Right renal pelvis (tissue), 4 donors: ENCODE measurements at places on chromosomes 2 and 18.

DNA sequence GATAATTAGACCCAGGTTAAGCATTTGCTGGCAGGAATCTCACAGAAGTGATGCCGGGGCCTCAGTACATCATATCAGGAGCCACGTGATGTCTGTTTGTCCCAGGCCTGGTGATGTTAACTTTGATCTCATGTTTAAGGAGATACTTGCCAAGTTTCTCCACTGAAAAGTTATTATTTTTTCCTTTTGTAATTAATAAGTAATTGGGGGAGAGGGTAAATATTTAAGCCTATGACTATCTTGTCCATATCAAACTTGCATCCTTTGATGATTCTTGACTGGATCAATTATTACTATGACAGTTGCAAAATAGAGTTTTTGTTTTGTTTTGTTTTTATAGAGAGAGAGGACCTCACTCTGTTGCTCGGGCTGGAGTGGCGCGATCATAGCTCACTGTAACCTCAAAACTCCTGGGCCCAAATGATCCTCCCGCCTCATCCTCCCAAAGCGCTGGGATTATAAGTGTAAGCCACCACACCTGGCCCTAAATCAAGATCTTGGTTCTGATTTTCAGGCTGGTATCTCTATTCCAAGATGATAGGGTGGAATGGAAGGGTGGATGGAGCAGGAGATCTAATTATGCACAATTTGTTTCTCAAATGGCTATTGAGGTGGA, 46.4 kb downstream of the SLC4A1AP start:
- DNase-seq, result no peak

DNA sequence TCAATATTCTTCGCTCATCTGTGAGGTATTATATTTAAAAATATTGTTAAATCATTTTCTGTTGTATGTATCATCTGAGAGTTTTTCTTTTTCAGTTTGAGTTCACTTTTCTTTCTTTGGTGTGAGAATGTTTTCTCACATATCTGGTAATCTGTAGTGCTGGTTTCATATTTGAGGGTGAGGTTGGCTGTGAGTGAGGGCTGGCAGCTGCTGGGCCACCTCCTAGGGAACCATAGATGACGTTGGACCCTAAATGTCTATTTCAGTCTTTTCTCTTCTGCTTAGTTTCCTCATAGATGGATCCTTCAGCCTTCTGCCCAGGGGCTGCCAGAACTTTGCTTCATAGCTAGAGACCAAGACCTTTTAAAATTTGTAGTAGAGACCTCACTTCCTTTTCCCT, 33.5 kb downstream of the MGAT5 start:
- no peak for DNase-seq

DNA sequence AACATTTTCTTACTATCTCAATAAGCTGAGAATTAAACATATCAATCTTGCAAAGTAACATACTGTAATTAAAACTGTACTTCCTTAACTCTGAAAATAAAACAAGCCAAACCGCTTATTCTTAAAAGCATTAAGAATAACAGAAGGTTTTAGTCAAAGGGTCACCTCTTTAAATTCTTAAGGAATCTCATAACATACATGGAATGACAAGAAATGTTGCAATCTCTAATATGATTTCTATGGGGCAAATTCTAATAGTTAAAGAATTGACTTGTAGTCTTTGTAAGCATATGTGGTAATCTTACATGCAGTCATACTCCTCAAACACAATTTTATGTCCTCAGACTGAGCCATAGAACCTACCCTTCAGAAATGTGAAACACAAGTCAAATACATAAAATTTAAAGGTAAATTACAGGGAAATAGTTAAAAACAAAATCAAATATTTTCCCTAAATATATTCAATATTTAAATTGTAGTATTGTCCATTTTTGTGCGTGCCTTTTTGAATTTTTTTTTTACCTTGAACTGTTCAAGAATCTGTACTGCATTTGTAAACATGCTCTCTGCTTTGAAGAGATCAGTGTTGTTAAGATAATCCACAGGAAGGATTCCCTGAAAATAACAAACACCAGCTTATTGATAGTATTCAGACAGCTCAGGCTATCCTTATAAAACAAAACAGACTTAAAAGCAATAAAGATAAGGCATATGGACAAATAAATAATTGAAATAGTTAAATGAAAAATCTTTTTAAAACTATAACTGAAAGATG, 48.2 kb downstream of the PIGN start:
- no peak for DNase-seq

DNA sequence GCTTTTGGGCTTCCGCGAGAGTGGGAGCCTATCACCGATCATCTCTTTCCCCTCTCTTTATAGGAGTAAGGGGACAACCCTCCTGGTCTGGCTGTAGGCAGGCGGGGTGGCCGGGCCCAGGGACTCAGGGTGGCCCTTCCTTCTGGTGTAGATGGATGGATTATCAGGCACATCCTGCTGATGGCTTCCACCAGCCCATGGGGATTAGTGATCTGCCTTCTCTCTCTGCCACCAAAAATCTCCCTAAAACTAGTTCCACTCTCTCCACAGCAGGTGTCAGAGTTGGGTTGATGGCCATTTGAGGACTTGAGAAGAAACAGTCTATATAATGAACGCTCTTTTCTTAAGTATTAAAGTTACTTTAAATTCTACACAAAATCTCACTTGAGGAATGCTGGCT, 37.4 kb downstream of the NCK2 start:
- DNase-seq, result no peak

DNA sequence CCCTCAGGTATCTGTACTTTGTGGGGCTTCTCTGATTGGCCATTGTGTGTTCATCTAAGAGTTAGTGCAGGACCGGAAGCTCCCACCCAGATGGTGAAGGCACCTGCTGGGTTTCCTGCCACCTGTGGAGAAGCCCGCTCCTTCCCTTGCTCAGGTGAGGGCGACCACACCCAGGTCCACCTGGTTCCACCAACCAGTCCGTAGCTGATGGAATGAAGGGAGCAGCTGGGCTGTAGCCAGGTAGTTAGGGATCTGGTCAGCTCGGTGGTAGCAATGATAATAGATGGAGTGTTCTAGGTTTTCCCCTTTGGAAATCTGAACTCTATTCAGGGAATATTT, 16.0 kb downstream of the SH3BP4 start:
- DNase-seq, result no peak

GRCh38 chr2:53826030-53826410, 33.7 kb downstream of the GPR75 start:
- no peak for DNase-seq
